Activated CD8-positive, alpha-beta memory T cell treated with anti-CD3 and anti-CD28 coated beads, Interleukin-2, amount 50 U/mL, for 4 hours (primary cell): ENCODE measurements at places on chromosomes 5 and 9.

DNA sequence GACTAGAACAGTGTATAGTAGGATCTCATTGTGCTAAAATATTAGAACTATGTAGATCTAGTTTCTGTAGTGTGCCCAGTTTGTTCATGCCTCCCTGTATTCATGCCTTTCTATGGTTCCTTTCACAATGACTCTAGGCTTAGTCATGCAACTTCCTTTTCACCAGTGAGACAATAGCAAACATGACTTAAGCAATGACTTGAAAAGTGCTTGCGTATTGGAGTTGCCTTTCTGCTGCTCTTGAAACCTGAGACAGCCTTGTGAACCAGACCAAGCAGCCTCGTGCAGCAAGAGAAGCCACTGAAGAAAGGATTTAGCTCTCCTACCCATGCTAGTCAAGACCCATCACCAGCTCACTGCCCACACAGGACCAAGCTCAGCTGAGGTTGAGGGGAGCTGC lies 294.5 kb upstream of the TAS2R1 start:
- no peak for DNase-seq

GRCh38 chr5:61397238-61397637 lies 65.2 kb downstream of the ZSWIM6 start:
- no peak for DNase-seq

GRCh38 chr5:10854506-10855277 lies 93.7 kb upstream of the DAP start:
- DNase-seq = no peak

DNA sequence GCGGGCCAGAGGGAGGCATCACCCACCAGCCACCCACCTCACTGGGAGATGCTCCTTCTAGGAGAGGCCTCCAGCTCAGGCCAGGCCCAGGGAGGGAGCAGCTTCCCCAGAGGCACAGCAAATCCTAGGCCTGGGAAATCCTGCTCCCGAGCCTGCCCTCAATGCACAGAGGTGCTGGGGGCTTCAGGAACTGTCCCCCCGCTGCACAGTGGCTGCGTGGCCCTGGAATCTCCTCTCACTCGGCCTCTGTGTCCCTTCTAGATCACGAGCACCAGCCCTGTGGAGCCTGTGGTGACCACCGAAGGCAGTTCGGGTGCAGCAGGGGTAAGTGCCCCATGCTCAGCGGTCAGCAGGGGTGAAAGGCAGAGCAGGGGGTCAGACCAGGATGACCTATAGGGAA lies 36.4 kb upstream of the SUSD3 start:
- DNase-seq = no peak

DNA sequence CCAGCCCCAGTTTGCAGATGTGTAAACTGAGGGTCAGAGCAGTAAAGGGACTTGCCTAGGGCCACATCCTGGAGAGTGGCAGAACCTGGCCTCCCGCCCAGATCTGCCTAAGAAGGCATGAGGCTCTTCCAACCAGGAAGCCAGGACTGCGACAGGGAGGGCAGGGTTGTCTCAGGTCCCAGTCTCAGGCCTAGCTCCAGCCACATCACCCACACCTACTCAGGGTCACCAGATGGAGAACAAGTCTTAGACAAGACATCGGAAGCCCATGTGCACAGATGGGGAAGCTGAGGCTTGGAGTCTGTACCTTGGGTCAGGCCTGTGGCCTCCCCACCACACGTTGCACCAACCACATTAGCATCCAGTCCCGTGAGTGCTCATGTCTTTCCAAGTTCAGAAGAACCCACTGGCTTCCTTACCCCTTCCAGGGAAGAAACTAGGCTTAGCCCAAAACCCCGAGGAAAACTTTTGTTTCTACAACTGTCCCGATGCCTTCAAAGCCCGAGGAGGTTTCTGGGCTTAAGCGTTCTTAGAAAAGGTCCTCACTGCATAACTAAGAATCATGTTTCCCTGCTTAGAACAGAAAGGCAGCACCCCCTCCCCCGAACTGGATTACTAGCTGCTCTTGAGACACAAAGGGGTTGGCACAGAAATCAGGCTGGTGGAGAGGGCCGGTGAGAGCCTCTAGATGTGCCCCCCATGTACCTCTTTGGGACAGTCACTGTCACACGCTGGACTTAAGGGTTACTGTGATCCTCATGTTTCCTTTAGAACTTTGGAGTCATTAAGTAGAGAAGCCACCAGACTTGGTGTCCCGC lies 2.2 kb downstream of the FAM78A start:
- no peak for DNase-seq

DNA sequence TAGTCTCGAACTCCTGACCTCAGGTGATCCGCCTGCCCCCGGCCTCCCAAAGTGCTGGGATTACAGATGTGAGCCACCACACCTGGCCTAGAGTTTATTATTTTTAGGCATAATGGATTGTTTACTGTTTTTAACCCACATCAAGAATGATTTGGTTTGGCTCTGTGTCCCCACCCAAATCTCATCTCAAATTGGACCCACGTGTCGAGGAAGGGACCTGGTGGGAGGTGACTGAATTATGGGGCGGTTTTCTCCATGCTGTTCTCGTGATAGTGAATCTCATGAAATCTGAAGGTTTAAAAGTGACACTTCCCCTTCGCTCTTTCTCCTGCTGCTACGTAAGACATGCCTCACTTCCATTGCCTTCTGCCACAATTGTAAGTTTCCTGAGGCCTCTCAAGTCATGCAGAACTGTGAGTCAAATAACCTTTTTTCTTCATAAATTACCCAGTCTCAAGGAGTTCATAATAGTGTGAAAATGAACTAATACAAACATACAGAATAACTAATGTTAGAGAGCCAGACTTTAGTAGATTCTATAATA lies 88.2 kb downstream of the RICTOR start:
- DNase-seq = no peak

- DNase-seq = no peak
These were observed 51.4 kb downstream of the SMARCA2 start for GRCh38 chr9:2066312-2067273.

GRCh38 chr5:95850391-95850894 lies 27.9 kb upstream of the GLRX start:
- no peak for DNase-seq
